ENCODE measurements at places on chromosomes 6 and 20.

GRCh38 chr6:2129182-2129621, 116.2 kb downstream of the GMDS start:
- no peak for DNase-seq

- DNase-seq, result no peak
Measured at GRCh38 chr6:105179244-105180065, at the start of gene POPDC3. Gene POPDC3, minus strand, starts transcription at chr6:105180014. Its CDS starts 18,105 bp downstream, at chr6:105161909.

DNA sequence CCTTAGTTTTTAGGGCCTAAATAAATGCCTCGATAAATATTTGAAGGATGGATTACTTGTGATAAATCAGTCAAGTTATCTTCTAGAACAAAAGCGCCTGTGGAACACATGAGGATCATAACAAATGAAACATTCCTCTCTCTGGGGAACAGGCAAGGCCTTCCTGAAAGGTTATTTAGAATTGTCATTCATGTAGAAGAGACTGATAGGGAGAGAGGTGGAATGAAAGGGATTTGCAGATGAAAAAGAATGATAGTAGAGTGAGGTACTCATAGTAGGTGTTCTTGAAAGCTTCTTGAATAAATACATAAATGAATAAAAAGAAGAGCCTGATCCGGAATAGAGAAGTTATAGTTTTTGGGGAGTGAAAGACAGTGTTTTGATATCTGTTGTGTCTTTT, 30.5 kb downstream of the TSPYL4 start:
- no peak for DNase-seq

DNA sequence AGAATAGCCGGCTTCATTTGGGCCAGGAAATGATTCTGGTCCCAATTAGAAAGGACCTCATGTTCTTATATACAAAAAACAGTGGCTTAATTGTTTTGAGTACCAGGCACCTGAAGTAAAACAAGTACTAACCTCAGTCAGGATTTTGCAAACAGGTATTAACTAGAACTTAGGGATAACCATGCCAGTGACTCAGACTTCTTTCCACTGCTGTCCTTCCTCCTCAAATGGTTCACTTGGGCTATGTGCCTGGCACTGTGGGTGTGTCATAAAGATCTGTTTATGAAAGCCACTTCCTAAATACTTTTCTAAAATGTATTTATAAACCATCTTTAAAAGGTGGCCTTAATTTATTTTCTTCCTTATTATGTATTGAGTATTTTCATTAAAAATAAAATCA, 10.7 kb downstream of the CLDN20 start:
- DNase-seq, result no peak

GRCh38 chr6:64175296-64175695, 539.7 kb downstream of the PHF3 start:
- DNase-seq, result no peak

Data from OCI-M1 (cell line).